ENCODE measurements at places on chromosomes 5 and 9. TPM values are rescaled to one million over a fixed set of nuclear protein-coding genes. Genes with fewer than 3 reads are reported as not detected.

CD274 gene
- total RNA-seq = 0.26 TPM

ACTBL2 gene
- not detected for total RNA-seq

SLC25A2 gene
- 0.14 TPM for total RNA-seq

FABP6 gene
- total RNA-seq = 0.48 TPM

GRCh38 chr9:81513059-81513458 lies 176.3 kb downstream of the TLE1 start:
- no peak for DNase-seq

GRCh38 chr9:109247228-109247627 lies 73.6 kb downstream of the EPB41L4B start:
- no peak for DNase-seq

GRCh38 chr5:3596261-3596825 lies 711 bp downstream of the IRX1 start:
- DNase-seq = peak; percentile 79

- DNase-seq = no peak
Observed at GRCh38 chr5:108917596-108917995, 169.9 kb downstream of the FER start.

DNA sequence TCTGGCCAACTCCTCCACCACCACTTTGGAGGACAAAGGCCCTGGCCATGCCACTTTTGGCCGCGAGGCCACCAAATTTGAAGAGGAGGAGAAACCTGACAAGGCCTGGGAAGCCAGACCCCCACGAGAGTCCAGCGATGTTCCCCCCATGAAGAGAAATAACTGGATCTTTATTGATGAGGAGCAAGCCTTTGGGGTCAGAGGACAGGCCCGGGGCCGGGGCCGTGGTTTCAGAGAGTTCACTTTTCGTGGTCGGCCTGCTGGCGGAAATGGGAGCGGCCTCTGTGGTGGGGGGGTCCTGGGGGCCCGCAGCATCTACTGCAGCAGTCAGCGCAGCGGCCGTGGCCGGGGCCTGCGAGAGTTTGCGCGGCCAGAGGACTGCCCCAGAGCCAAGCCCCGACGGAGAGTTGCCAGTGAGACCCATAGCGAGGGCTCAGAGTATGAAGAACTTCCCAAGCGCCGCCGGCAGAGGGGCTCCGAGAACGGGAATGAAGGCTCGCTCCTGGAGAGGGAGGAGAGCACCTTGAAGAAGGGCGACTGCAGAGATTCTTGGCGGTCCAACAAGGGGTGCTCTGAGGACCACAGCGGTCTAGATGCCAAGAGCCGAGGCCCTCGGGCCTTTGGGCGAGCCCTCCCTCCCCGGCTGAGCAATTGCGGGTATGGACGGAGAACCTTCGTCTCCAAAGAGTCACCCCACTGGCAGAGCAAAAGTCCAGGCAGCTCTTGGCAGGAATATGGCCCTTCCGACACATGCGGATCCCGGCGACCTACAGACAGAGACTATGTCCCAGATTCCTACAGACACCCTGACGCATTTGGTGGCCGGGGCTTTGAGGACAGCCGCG lies 27.4 kb upstream of the POMT1 start:
- no peak for DNase-seq

DNA sequence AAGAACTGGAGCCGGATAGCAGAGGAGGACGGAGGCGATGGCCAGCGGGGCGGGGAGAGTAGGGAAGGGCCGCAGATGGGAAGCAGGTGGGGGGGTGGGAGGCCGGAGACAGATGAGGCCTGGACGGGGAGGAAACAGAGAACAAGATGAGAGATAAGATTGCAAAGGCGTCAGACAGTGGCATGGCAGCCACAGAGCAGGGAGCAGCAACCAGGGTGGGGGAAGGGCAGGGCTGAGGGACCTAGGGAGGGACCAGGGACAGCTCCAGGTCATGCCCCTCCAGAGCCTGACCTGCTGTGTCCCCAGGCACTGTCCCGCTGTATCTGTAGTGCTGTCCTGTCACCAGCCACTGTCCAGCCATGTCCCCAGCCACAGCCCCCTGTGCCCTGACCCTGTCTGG lies 49.6 kb upstream of the LMX1B start:
- DNase-seq = peak; percentile 51

DNA sequence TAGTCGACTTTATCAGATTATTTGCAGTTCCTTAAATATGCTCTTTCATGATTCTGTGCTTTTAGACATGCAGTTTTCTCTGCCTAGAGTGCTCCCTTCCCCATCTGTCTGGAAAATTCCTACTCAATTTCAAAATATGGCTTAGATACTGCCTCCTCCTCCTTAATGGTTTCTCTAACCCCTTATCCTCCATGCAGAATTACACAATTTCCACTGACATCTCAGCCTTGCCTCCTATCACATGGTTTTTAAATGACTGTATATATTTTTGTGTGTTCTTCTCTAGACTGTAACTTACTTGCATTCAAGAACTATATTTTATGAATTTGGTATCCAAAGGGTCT lies 85.2 kb downstream of the SLC44A1 start:
- no peak for DNase-seq
